ENCODE measurements at places on chromosomes 3 and 15. TPM values are rescaled to one million over a fixed set of nuclear protein-coding genes. Genes with fewer than 3 reads are reported as not detected.

Gene CYFIP1
- total RNA-seq: 101 TPM

Gene TMCO5A
- not detected for total RNA-seq

Gene ACKR4
- total RNA-seq: 0.22 TPM

Gene TM4SF18
- total RNA-seq: not detected

- no peak for DNase-seq
Observed at GRCh38 chr15:61839546-61839945, 220.7 kb downstream of the VPS13C start.

DNA sequence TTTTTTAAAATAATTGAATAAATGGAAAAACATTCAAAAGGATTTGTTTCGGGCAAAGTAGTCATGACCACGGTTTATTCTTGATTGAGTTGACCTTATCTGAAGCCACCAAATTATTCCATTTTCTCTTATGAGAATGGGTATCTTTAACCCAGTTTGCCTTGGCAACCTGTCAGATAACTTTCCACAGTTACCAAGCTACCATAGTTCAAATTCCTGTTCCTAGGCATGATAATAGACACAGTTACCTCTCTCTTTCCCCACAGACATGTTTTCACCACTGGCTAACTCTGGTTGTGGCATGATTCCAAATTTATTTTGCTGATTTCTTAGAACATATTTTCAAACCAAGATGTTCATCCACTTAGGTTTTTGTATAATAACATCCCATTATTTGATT, 84.9 kb downstream of the NECTIN3 start:
- no peak for DNase-seq

- DNase-seq: no peak
Observed at GRCh38 chr15:101723171-101723873, 951 bp downstream of the TARS3 start.

DNA sequence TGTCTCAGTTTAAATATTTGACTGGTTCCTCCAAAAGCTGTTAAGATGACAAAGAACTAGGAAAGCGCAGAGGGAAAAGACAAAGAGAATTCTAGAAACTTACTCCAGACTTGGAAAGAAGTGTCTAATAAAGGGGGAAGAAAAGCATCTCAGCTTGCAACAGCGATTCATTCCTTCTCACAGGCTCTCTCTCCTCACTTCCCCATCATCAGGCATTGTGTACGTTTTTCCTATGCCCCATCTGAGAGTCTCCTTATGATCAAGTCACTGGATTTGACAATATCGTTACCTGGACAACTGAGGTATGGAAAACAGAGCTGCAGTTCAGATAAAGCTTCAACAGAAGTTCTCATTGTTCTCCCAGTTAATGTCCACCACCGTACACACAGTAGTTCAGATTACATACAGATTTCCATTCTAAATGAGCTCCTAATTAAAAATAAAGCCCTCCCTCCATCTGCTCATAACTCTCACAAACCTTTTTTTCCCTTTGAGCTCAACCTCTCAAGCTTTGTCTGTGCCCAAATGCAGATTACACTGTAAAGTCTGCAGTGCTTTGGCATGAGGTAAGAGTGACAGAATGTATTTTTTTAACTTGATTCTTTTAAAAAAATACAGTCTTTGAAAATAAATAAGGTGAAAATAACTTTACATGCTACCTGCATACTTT, 254.4 kb upstream of the THBS1 start:
- DNase-seq: no peak

- no peak for DNase-seq
Observed at GRCh38 chr15:101639667-101640066, 12.5 kb downstream of the TM2D3 start.

GRCh38 chr3:123028233-123028828, 768 bp upstream of the SEMA5B start:
- no peak for DNase-seq

DNA sequence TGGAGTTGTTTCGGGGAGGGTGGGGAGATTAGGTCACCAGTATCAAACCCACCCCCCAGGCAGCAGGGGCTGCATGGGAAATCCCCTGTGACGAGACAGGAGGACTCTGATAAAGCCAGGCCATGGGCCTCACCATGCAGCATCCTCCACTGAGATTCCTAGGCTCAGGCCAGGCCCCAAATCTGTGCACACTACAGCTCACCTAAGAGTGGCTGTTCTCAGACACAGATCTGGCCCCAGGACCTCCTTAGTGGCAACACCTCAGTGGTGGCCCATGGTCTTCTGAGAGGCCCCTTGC, 29.0 kb downstream of the PXYLP1 start:
- no peak for DNase-seq

GRCh38 chr3:187473778-187474406, 105.7 kb downstream of the RTP4 start:
- DNase-seq: no peak

- DNase-seq: no peak
Observed at GRCh38 chr3:62688050-62688449, 187.2 kb downstream of the CADPS start.

DNA sequence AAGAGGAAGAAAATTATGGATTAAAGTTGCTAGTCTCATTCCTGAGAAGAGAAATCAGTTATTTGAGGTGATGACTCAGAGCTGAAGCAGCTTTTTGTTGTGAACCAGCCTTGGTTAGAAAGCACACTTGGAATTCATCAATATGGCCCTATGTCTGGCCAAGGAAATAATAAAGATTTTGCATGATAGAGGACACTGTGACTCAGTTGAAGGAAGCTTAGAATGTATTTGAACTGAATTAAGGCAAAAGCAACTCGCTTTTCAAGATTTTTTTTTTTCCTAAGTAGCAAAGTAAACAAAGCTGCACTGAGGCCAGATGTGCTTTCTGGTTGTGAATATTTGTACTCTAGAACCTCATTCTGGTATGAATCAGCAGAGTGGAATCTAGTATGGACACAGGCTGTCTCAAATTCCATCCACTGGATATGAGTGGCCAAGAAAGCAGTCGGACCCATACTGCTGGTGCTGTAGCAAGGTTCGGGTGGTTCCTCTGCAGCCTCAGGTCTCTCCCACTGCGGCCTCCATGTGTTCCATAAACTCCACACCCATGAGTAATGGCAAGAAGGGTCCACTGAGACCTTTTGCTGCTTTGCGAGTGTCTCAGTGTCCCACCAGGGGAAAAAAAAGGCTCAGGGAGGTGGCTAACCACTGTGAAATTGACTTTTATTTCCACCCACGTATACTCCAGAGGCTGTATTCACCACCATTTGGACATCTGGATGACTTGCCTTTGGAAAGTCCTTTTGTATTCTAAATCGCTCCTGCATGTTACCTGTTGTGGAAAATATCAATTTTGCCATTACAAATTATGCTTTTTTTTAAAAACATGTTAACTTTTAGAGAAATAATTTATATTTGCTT, 53.1 kb downstream of the TGFBR2 start:
- DNase-seq: no peak

DNA sequence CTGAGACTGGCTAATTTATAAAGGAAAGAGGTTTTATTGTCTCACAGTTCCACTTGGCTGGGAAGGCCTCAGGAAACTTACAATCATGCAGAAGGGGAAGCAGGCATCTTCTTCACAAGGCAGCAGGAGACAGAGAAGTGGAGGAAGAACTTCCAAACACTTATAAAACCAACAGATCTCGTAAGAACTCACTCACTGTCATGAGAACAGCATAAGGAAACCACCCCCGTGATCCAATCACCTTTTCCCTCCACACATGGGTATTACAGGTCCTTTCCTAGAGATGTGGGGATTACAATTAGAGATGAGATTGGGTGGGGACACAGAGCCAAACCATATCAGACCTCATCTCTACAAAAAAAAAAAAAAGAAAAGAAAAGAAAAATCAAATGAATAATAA, 25.7 kb downstream of the CGGBP1 start:
- DNase-seq: no peak

GRCh38 chr3:152315623-152316022, 46.9 kb downstream of the MBNL1 start:
- no peak for DNase-seq

Data from chondrocyte (in vitro differentiated cells).